Activated naive CD4-positive, alpha-beta T cell treated with anti-CD3 and anti-CD28 coated beads, Interleukin-2, amount 50 U/mL, for 72 hours (primary cell): ENCODE measurements at places on chromosomes 12 and 14. TPM values are rescaled to one million over a fixed set of nuclear protein-coding genes. Genes with fewer than 3 reads are reported as not detected.

Gene SRGAP1
- not detected for total RNA-seq

Gene SMIM41
- total RNA-seq = not detected

Gene CSRP2
- total RNA-seq = 0.84 TPM

Gene RPGRIP1
- total RNA-seq = not detected

Gene INHBC
- total RNA-seq = not detected

Gene CD27
- total RNA-seq = 77.9 TPM

Gene BRMS1L
- 5.1 TPM for total RNA-seq

Gene AQP6
- total RNA-seq = not detected

Gene DHRS7
- total RNA-seq = 46.2 TPM

Gene LLPH
- total RNA-seq = 26.4 TPM

Gene KLRC4
- total RNA-seq = 0.75 TPM

Gene SYNDIG1L
- not detected for total RNA-seq

Gene C12orf54
- not detected for total RNA-seq

Gene GMFB
- 29.0 TPM for total RNA-seq

Gene RIC8B
- 16.5 TPM for total RNA-seq

Gene ULK1
- total RNA-seq = 33.9 TPM

Gene BCL11B
- 57.8 TPM for total RNA-seq

Gene WDHD1
- 64.8 TPM for total RNA-seq

Gene VDR
- 133 TPM for total RNA-seq

Gene IFI27
- 3.0 TPM for total RNA-seq
